ENCODE measurements at places on chromosomes 16 and 17.

DNA sequence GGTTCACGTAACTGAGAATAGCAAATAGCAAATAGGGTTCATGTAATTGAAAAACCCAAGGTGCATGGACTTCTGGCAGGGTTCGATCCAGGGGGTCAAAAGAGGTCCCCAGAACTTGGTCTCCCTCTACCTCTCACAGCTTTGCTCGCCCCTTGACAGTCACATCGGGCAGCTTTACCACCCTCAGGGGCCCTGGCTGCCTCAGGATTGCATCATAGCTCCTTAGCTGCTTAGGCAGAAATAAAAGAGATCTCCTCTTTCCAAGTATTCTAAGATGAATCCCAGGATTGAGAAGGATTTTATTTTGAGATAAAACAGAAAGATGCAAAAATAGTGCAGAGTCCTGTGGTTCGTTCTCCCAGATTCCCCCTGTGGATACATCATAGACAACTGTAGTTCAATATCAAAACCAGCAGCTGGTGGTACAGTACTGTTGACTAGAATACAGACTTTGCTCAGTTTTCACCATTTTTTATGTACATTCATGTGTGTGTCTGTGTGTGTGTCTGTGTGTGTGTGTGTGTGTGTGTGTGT lies 12.8 kb downstream of the ADGRG3 start:
- no peak for DNase-seq

DNA sequence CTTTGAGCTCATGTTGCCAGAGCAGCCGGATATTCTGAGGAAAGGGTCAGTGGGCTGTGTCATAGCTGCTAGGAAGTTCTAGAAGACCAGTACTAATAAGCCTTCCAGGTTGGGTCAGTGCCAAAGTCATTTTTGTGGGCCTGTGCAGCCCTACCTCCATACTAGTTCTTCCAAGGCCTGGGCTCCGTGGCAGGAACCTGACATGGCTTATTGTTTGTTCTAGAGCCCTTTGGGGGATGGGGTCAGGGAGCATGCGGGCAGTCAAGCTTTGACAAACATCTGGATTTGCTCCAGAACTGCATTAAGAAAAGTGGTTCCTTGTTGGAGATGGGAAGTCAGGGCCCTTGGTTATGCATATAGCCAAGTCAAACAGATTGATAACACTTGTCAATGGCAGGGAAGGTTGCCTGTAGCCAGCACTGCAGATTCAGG lies 7.6 kb downstream of the ALKBH5 start:
- no peak for DNase-seq

GRCh38 chr16:27233731-27234130 lies 30.4 kb downstream of the KDM8 start:
- no peak for DNase-seq

DNA sequence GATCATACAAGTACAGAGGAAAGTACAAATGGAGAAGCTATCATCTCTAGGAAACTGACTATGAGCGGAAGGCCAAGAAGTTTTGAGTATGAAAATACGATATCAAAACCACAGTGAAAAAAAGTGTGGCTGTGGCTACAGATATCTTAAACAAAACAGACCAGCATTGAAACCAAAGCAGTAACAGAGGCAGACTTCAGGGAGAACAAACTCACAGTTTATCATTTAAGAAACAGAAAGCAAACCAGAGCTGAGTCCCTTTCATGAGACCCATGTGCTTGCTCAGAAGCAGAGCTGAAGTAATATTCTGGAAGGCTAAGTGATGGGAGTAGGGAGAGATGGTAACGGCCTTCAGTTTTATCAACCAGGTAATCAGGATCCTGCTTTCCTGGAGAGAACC lies 317.8 kb downstream of the CA10 start:
- DNase-seq = no peak

GRCh38 chr17:2396192-2396567 lies 4.7 kb downstream of the MNT start:
- no peak for DNase-seq

DNA sequence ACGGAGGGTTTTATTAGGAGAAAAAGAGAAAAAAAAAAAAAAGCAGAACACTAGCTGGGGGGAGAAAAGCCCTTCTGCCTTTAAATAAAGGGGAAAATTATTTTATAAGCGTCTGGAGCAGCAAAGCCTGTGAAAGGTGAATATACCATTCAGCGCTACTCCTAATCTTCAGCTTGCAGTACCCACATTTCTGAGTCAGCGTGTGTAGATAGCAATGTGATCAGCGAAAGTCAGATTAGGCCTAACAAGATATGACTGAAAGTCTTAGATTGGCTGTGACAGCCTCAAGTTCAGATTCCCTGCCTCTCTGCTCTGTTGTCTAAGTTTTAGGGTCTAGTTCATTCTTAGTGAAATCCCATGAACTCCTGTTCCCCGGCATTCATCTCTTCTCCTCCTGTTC lies 279.5 kb downstream of the TMEM114 start:
- no peak for DNase-seq
